ENCODE measurements at places on chromosomes 4 and X. TPM values are rescaled to one million over a fixed set of nuclear protein-coding genes. Genes with fewer than 3 reads are reported as not detected.

The CCKAR gene
- not detected for polyA plus RNA-seq

The NIPAL1 gene
- 12.2 TPM for polyA plus RNA-seq

The KIF4A gene
- 17.0 TPM for polyA plus RNA-seq

The NHS gene
- 29.4 TPM for polyA plus RNA-seq

The MTNR1A gene
- 1.8 TPM for polyA plus RNA-seq

The DAPP1 gene
- polyA plus RNA-seq, result 1.3 TPM

The HMX1 gene
- polyA plus RNA-seq, result not detected

The MAGEA4 gene
- polyA plus RNA-seq, result not detected

The FREM3 gene
- polyA plus RNA-seq, result 0.17 TPM

The FGG gene
- not detected for polyA plus RNA-seq

The MAD2L1 gene
- polyA plus RNA-seq, result 51.0 TPM

DNA sequence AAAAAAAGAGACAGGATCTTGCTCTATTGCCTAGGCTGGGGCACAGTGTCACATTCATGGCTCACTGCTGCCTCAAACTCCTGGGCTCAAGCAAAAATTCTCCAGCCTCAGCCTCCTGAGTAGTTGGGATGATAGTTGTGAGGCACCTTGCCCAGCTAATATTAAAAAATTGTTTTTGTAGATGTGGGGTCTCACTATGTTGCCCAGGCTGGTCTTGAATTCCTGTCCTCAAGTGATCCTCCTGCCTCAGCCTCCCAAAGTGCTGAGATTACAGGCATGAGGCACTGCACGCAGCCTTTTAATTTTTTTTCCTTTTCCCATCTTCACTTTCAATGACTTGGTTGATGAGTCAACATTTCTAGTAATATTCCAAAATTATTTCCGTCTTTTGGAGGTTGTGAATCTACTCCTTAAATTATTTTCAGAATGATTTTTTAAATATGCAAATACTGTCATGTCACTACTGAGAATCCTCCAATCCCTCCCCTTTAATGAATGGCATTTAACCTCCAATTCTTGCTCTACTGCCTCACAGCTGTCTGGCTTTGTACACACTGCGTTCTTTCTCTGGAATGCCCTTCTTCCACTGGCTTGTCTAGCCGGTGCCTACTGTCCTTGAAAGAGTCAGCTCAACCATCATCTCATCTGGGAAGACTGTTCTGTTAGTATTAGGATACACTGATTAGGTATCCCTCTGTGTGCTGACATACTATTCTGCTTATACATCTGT, 27.5 kb upstream of the DCTD start:
- no peak for DNase-seq

DNA sequence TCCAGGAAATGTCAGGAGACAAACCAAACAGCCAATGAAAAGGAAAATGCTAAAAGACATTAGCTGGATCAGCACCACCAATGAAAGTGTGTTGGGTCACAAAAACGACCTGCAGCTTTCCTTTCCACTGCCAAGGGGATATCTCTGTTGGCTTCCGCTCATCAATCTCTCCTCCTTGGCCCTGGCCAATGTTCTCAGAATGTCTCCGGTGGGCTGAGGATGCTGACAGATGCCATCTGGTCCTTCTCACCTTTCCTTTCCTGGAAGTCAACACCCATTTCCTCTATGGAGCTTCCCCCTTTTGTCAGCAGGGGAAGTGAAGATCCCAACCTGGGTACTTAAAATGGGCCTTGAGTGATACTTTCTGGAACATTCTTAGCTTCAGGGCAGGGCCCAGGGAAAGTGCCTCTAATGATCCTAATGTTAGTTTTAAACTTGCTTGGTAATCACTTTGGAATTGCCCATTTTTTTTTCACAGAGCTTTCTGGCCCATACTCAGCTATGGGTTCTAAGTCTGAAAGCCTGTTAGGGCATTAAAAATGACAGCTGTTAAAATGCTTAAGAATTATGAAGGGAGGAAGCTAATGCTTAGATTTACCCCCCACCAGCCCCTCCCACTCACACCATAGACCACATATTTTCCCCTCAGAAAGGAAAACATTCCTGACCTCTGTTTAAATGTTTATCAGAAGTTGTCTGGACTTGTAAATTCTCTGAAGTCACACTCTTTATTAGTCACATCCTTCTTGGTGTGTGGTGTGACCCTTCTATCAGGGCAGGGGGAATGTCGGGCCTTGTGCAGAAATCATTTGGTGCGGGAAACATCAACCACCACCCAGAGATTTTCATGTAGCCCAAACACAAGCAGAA, 29.2 kb downstream of the IGFBP7 start:
- DNase-seq, result no peak

DNA sequence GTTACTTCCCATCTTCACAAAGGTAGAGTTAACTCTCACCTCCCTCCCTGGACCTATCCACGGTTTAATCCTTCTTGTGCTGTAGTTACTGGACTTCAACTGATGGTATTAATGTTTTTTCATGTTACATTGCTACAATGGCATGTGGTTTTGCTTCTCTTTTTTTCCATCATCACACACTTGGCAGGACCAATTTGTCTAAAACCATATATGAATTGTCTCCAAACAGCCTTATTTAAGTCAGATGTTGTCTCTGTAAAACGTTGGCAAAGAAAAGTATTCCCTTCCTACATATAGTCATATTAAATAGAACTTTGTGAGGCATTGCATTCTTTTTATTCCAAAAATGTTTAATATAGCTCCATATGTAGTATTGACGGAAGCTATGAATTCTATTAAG, 15.5 kb downstream of the PRRG1 start:
- DNase-seq, result no peak

DNA sequence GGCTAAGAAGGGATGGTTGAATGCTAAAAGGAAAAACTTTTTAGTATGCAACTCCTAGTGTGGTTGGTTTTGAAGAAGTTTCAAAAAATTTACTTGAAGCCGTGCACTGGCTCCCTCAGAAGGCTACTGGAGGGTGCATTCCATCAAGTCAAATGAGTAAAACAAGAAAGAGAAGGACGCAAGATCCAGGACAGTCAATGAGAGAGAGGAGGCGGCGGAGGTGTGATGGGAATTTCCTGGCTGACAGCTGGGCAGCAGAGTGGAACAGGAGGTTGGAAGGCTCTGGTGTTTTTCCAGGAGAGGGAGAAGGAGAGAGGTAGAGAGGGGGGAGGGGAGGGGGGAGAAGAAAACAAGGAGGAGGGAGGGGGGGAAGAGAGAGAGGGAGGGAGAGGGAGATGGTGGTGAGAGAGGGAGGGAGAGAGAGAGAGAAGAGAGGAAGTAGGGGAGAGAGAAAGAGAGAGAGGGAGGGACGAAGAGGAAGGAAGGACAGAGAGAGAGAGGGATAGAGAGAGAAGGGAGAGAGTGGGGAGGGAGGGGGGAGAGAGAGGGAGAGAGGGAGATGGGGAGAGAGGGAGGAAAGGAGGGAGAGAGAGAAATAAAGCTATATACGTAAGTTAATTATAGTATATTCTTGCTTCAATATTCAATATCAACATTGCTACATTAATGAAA, 126.4 kb downstream of the SH3KBP1 start:
- no peak for DNase-seq

- DNase-seq, result no peak
Measured at GRCh38 chr4:25103418-25103817, 56.8 kb downstream of the SEPSECS start.

DNA sequence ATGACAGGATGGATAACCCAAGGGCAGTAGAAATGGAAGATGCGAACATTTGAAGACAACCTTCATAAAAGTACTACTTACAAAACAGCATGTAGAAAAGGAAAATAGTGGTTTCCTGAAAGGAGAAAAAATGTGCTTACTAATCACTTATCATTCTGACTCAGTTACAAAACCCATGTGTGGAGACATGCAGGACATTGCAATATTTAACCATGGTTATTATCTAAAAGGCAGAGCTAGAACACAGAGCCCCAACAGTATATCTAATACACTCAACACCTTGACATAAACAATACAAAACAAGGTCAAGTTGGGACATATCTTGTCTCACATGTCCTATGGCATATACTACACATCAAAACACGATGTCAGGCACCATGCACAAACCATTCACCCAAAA, 55.9 kb downstream of the EIF4E start:
- no peak for DNase-seq

GRCh38 chr4:106565727-106566126, 197.1 kb upstream of the GIMD1 start:
- DNase-seq, result no peak

GRCh38 chr4:157219711-157220370, 687 bp upstream of the GRIA2 start:
- DNase-seq, result no peak

GRCh38 chrX:135484641-135485289, 35.7 kb upstream of the INTS6L start:
- DNase-seq, result no peak

- no peak for DNase-seq
Measured at GRCh38 chr4:189513421-189513820, 427.3 kb upstream of the FRG1 start.

DNA sequence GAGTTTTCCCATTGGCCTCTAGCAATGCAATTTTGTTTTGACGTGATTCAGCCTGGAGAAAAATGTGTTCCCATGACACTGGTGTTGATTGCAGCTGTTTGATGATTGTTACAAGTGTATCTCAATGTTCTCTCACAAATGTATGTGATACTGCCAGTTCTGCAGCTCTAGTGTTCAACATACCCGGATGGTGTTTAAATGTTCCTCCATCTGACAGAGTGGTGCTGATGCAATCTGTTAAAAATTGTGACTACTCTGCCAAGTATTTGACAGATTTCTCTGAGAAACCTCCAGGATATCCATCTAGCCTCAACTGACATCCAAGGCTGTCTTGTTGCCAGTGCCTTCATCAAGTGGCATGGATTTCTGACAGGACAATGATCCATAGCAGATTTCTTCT, 657.2 kb upstream of the DIAPH2 start:
- no peak for DNase-seq

DNA sequence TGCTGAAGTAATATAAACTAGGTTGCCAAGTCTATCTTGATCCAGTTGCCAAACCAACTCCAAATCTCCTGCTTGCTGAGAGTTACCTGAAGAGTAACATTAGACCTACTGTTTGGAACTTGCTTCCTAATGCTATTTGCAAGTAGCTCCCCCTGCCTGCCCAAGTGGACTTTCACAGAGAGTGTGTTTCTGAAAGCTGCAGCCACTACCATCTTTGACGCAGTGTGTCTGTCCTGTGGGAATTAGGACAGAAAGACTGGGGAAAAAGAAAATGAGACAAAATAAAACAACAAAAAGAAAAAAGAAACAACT, 195.0 kb upstream of the HS3ST1 start:
- DNase-seq, result no peak

DNA sequence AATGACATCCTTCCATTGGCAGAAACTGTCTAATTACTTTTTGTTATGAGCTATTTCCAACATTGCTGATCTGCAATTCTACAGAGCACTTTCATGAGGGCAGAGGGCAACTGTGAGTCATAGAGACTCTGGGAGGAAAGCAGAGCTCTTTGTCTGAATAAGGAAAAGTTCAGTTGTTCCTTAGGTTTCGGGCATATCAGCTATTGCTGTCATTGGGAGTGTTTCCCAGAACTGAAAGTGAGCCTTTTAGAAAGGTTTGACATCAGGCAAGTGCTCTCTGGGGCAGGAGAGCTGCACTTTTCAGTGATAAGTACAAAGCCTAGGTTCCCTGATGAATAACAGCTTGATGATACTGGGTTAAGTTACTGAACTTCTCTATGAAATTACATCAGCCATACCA, 119.2 kb upstream of the EDNRA start:
- no peak for DNase-seq

- DNase-seq, result no peak
Measured at GRCh38 chrX:85107407-85107806, 103.7 kb downstream of the APOOL start.

GRCh38 chr4:172680691-172681090, 487.9 kb upstream of the GALNT7 start:
- no peak for DNase-seq

- DNase-seq, result no peak
Measured at GRCh38 chrX:50514811-50515210, 44.2 kb upstream of the DGKK start.

GRCh38 chrX:56928546-56928945, 66.8 kb downstream of the SPIN3 start:
- DNase-seq, result no peak

DNA sequence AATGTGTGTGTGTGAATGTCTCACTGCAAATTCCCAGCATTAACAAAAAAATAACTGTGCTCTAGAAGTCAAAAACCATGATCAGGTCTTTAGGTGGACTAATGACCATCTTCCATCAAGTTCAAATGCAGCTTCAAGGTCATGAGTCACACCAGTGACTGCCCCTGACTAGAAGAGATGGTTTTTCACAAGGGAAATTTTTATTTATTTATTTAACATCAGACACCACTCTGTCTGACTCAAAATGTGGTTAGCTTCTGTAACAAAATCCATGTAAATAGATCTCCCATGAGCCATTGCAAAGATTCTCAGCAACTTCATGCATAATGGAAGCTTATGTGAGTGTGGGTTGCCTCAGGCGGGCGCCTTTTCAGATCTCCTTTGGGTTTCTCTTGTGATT, 219.2 kb downstream of the KIT start:
- no peak for DNase-seq

DNA sequence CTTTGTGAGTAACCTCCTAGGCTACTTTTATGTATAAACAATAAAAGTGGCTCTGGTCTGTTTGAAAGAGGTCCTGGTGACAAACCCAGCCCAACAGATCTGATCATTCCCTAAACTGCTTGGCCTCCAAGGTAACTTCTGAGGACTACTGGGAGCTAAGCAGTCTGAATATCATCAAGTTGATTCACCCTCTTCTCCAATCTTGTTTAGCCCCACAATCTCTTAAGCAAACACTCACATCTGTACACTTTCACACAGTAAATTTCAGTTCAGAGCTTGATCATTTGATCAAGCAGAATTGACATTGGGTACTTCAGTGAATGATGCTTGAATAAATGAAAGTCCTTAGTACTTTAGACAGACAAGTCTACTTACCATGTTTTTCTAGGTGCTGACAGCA, 74.7 kb downstream of the HCCS start:
- DNase-seq, result no peak

- DNase-seq, result no peak
Measured at GRCh38 chr4:53646795-53647194, 55.5 kb upstream of the LNX1 start.

DNA sequence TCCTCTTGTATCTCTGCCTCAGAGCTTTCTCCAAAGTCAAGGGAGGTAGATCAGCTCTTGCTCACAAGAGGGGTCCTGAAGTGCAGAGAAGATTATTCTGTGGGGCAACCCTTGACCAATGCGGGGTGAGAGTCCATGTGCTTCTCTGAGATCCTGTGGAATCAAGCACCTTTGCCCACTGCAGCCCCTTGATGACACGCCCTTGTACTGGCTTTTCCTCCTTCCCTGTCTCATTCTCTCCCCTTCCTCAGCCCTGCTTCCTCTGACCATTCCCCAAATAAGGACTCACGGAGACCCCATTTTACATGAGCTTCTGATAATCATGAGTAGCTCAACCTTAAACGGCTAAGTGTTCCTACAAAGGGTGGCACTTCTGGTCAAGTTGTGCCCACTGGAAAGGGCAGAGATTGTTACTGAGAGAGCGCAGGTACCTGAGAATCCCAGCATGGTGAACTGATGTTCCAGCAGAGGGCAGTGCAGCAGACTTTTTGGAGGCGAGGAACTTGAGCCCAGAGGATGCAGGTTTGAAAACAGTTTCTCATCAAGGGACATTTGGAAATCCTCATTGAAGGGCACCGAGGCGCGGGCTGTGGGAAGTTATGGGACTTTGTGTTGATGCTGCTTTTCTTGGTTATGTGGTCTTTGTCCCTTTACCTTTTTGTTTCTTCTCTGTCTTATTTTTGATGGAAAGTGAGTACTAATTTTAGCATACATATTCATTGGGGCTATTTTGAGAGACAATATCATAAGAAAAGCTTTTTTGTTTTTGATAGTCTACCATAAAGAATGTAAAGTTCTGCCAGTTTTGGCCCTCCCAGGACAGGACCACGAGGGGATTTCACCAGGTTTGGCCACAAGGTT, 201.3 kb downstream of the RBM46 start:
- DNase-seq, result peak; percentile 9

- DNase-seq, result no peak
Measured at GRCh38 chr4:5843573-5844530, 49.0 kb downstream of the CRMP1 start.

All from left renal cortex interstitium (tissue), 4 donors.